Activated CD4-positive, alpha-beta T cell treated with anti-CD3 and anti-CD28 coated beads for 24 hours (primary cell): ENCODE measurements at places on chromosomes 1 and 21.

DNA sequence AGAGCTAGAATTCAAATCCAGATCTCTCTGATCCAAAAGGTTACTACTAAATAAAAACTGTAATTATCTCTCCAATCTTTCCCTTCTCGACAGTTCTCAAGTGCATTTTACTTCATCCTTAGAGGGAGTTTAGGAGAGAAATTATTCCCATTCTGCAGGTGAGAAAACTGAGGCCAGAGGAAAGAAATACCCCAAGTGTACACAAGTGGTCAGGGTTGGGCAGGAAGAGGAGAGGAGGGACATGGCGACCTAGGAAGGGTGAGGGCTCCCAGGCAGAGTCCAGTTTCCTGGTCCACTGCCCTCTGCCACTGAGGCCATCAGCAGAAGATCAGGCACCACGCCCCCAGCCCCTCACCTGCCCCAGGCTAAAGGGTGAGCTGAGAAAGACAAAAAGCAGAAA lies 127.1 kb upstream of the RUNX3 start:
- DNase-seq: no peak

DNA sequence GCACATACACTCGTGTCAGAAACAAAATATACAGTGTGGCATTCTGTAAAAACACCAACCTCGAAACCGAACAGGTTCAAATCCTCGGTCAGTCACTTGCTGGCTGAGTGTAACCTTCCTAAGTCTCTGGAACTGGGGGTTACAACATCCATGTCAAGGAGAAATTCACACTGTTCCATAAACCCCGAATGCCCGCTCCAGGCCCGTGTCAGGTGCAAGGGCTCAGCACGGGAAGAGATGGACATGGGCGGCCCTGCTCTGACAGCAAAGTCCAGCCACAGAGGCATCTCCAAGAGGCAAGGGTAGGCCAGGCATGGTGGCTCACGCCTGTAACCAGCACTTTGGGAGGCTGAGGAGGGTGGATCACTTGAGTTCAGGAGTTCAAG lies 79.5 kb downstream of the SLC66A1 start:
- DNase-seq: no peak

GRCh38 chr1:110494522-110495406 lies 24.2 kb downstream of the KCNA10 start:
- no peak for DNase-seq

GRCh38 chr1:11479375-11479979 lies 522 bp downstream of the DISP3 start:
- DNase-seq: no peak

- DNase-seq: no peak
Observed at GRCh38 chr1:18635891-18636595, 5.4 kb downstream of the PAX7 start.

DNA sequence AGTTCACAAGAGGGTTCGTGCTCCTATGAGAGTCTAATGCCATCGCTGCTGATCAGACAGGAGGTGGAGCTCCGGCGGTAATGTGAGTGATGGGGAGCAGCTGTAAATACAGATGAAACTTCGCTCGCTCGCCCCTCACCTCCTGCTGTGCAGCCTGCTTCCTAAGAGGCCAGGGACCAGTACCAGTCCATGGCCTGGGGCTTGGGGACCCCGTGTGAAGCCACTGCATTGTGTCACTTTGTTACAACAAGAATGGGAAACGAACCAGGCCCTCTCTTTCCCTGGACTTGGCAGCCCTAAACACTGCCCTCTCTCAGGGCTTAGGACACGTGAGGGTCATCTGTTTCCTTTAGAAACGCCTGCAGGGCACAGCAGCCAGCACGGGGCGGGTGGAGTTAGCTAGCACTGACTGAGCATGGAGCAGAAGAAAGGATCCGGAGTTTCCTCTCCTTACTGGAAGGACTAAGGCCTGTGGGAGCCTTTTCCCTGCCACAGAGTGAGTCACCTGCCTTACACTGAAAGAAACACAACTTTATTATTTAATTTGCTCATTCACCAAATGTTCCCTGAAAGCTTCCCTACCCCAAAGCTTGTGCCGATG lies 185.2 kb upstream of the TMEM51 start:
- no peak for DNase-seq

GRCh38 chr1:2251363-2251762 lies 23.2 kb downstream of the SKI start:
- no peak for DNase-seq

- DNase-seq: no peak
Observed at GRCh38 chr1:198649232-198649967, 10.6 kb downstream of the PTPRC start.

GRCh38 chr1:208189716-208190115 lies 54.5 kb downstream of the PLXNA2 start:
- DNase-seq: no peak

DNA sequence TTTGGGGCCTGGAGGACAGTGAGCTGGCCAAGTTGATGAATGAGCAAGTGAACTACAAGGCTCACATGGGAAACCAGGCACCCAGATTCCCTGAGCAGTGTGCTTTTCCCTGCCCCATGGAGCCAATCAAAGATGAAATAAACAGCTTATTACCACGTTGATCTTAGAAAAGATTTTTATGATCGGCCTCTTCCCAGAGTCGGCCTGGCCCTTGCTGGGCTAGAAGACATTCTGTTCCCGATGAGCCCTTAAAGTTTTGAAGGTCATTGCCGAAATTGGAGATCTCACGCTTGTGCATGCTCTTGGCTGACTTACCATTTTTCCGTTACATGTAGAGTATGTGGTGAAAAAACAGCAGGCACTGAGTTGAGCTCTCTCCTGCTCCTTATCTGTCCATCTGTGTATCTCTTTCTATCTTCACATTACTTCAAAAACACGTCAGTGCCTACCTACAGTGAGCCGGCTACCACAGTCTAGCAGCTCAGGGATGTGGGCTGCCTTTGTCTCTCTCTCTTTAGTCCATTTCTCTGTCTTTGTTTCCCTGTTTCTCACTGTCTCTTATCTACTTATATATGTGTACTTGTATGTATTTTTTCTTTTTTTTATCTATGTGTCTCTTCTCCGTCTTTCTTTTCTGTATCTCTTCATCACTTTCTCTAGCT lies 248.8 kb upstream of the USP24 start:
- no peak for DNase-seq

- DNase-seq: no peak
Observed at GRCh38 chr1:38064197-38064903, 17.8 kb upstream of the POU3F1 start.

DNA sequence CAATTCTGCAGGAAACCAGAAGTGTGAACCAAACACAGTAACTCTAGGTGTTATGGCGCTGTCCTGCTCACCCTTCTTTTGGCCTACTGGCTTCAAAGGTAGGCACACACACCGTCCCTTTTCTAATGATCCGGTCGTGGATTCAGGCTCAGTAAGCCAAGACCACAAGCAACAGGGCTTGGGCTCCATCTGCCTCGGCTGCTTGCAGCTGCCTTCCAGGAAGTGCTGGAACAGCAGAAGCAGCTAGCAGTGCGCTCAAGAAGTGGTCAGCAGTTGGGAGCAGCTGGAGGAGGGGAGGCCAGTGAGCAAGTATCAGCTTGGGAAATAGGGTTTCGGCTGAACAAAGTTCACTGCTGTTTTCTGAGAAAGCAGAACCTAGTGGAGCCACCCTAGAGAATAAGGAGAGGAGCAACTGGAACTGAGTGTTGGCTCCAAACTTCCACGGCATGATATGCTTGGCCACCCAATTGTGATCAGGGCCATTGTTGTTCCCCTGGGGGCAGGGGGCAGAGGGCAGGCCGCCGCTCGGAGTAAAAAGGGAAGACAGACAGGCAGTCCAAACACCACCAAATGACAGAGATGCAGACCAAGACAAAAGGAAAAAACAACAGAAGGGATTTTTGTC lies 173.4 kb downstream of the TOMM20 start:
- DNase-seq: no peak

DNA sequence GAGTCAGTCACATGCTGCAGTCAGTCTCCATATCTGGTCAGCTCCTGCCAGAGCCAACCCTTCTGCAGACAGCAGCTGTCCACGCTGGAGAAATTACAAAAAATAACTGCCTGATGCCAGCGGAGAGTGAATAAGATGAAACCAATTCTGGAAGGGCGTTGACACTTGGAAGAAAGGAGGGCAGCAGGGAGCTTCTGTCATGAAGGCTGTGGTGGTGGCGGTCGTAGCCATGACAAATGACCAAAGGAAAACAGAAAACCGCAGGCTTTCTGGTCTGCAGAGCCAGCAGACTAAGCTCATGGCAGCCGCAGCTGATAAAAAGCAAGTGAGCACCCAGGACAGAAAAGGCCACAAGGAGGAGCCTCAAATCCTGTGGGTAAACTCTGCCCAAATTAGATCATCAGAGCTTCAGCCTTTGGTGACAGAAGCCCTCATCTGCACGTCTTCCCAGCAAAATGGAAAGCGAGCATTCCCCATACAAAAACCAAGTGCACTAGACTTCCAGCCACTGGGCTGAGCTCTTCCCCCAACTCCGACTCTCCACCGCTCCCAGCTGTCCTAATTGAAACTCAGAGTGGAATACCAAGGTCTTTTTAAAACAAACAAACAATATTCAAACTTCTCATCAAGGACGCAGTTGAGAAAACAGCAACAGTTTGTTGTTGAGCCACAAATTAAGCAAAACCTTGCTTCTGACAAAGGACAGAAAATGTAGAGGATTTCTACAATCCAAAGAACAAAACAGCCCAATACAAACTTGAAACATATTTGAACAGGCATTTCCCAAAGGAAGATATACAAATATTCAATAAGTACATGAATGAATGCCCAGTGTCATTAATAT lies 28.7 kb downstream of the RSPH1 start:
- DNase-seq: no peak

DNA sequence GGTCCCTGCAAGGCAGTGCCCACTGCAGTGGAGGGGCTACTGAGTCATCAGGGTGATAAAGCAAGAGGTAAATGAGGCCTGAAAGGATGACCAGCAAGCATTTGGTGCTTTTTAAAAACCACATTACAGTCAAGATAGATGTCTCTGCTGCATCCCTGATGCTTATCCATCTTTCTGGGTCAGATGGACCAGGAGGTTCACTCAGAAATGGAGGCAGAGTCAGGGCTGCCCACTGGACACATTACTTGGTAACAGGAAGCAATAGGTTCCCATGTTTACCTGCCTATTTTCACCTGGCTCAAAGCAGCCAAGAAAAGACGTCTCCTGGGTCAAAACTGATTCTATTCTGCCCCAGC lies 3.6 kb downstream of the SPATA46 start:
- DNase-seq: no peak

GRCh38 chr1:213330281-213330680 lies 279.2 kb downstream of the RPS6KC1 start:
- DNase-seq: no peak

GRCh38 chr1:233509526-233509925 lies 104.4 kb upstream of the KCNK1 start:
- DNase-seq: no peak

GRCh38 chr1:156957634-156958033 lies 37.2 kb downstream of the LRRC71 start:
- DNase-seq: no peak

GRCh38 chr1:66648901-66649595 lies 103.2 kb upstream of the DYNLT5 start:
- DNase-seq: no peak

DNA sequence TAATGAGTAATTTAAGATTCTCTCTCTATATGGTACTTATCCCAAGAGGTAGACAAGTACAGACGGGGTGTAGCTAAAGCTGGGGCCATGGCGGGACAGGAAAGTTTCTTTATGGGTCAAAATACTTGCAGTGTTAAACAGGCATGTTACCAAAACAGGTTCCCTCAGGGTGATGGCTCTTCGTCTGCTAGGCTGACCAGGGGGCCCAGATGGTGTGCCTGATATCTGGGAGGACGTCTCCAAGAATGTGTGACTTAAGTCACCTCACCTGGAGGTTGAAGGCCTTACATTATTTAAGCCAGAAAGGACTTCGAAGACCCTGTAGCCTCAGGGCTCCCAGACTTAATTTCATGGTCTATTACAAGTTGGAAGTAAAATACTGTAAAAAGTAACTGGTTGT lies 52.7 kb upstream of the FMOD start:
- DNase-seq: no peak

DNA sequence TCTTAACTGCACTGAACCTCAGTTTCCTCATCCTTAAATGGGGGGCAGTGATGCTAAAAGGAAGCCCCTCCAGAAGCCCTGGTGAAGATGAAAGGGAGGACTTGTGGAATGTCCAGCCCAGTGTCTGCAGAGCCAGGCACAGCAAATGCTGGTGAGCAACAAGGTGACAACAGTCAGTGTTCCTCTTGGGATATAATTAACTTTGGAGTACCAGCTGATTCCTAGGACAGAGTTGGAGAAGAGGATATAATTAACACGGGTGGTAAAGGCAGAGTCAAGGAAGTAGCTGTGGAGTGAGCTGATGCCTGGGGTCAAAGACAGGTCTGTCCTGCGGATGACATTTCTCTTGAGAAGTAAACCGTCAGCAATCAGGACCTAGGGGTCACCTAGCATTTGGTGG lies 60.7 kb upstream of the MRPS6 start:
- no peak for DNase-seq

GRCh38 chr1:118918940-118919259 lies 69.2 kb downstream of the TBX15 start:
- no peak for DNase-seq

DNA sequence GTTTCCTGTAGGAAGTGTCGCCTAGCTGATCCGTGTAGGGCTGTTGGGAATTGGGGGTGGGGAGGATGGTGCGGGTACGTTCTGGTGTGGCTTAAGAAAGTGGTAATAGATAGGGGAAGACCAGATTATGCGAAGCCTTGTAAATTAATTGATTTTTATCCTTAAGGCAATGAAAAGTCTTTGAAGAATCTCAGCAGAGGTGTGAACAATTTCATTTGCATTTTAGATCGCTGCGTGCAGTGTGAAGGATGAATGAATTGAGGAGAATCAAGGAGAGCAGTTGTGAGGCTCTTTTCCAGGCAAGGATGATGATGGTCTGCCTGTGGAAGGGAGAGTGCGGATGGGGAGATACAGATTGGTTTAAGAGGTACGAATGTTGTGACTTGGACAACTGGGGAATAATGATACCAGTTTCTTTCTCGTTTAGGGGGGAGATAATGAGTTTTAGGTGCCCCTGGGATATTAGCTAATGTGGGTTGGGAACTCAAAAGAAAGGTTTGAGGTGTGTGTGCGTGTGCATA lies 813 bp upstream of the DEDD start:
- DNase-seq: no peak

DNA sequence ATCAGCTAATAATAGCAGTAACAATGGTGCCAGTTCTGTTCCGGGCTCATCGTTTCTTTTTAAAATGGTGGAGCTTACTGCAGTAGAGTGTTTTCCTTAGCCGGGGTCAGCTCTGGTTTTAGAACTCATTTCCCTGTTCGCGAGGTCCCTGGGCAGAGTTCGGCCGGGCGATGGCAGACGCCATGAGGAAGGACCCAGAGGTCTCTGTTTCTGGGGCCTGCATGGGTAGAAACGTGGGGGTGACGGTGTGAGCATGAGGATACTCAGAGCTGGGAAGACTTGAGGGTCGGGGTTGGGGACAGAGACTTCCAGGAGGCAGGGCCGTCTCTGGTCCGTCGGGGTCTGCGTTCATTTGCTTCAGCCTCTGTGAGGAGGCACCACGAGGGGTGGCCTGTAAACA lies 38.8 kb downstream of the PRKCZ start:
- no peak for DNase-seq
